Subcutaneous adipose tissue (tissue), 4 donors: ENCODE measurements at places on chromosomes 4 and X. TPM values are rescaled to one million over a fixed set of nuclear protein-coding genes. Genes with fewer than 3 reads are reported as not detected.

MAGEA6 gene
- total RNA-seq, result not detected

TNMD gene
- 23.2 TPM for total RNA-seq

ABLIM2 gene
- 5.9 TPM for total RNA-seq

CLDN34 gene
- total RNA-seq, result not detected

DOCK11 gene
- 131 TPM for total RNA-seq

SORCS2 gene
- total RNA-seq, result 0.66 TPM

RBM41 gene
- 22.0 TPM for total RNA-seq

AMTN gene
- not detected for total RNA-seq

ATP2B3 gene
- total RNA-seq, result not detected

SPANXB1 gene
- total RNA-seq, result not detected

TNIP3 gene
- total RNA-seq, result 0.34 TPM

TEX13B gene
- not detected for total RNA-seq

DCAF4L1 gene
- total RNA-seq, result 0.85 TPM

TMPRSS11F gene
- total RNA-seq, result not detected

FAT1 gene
- 59.7 TPM for total RNA-seq

CCDC110 gene
- 0.22 TPM for total RNA-seq

DGAT2L6 gene
- not detected for total RNA-seq

TSPAN6 gene
- total RNA-seq, result 29.1 TPM

NPY2R gene
- total RNA-seq, result 0.34 TPM

CT45A3 gene
- not detected for total RNA-seq

LRCH2 gene
- total RNA-seq, result 4.0 TPM

ARHGEF38 gene
- not detected for total RNA-seq

TAF7L gene
- not detected for total RNA-seq

PPP2R2C gene
- total RNA-seq, result 0.49 TPM
